ENCODE measurements at places on chromosomes 13 and 19.

GRCh38 chr13:67713571-67713970, 483.4 kb upstream of the PCDH9 start:
- no peak for DNase-seq

DNA sequence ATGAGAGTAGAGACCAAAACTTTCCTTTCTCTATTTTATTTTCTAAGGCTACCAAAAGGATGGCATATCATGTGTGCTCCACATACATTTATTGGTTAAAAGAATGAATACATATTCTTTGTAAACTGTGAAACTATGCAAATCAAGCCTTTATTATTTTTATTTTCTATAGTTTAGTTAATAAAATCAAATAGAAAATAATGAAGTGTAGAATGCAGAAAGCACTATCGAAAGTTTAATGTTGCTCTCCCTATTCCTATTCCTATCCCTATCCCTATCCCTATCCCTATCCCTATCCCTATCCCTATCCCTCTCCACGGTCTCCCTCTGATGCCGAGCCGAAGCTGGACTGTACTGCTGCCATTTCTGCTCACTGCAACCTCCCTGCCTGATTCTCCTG, 60.3 kb downstream of the ZNF100 start:
- no peak for DNase-seq

DNA sequence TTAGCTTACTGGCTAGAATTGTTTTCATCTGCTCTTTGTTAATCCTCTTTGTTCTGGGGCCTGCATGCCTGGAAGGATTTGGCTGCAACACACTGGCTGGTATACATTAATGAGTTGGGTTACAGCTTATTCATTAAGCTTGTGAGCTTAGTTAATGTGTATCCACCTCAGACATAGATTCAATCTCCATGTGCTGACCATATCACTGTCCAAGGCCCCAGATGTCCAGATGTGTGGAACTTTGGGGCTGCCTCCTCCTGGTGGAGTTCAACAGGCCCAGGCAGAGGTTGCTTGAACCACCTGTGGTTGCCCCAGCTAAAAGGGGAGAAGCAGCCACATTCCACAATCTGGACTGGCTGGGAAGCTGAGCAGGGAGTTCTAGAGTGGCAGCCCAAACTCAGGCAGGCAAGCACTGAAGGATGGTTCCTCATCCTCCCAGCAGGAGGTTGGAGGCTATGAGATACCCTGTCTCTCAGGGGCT, 5.4 kb downstream of the DIAPH3 start:
- DNase-seq: no peak

- DNase-seq: no peak
Observed at GRCh38 chr19:31283701-31284100, 65.5 kb downstream of the TSHZ3 start.

DNA sequence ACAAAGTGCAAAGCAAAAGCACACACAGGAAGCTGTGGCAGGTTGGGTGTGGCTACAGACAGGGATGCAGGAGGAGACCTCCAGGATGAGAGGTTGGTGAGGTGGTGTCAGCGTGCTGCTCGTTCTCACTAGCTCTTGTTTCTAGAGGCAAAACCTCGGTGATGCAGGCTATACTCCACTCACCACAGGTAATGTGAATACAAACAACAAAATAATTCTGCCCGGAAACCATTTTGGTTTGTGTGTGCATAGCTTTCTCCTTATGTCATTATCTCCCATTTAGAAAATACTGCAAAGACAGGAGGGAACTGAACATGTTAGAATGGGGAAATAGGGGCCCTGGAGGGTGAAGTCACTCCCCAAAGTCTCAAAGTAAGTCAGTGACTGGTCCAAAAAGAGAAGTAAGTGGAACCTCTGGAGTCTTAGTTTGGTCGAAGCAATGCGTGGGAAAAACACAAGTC, 9.4 kb downstream of the LCP1 start:
- no peak for DNase-seq

- no peak for DNase-seq
Observed at GRCh38 chr13:94588541-94588940, 7.4 kb downstream of the TGDS start.

DNA sequence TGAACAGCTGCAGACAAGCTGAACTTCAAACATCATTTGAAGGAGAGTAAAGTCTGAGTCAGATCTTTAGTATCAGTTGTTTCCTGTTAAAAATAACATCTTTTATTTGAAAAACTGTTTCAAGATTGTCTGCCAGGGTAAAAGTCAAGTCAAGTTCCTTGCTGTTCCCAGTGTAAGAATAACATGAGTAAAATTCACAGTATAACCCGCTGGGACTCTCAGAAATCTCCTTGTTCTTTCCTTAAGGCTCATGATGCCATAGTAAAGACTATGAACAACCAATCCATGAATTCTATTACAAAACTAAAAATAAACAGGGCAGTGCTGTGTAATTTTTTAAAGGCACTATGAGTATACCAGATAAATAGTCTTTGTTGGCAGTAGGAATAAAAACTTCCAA, 112.9 kb downstream of the IRS2 start:
- DNase-seq: no peak

- DNase-seq: no peak
Observed at GRCh38 chr13:66462187-66462586, 767.9 kb downstream of the PCDH9 start.

DNA sequence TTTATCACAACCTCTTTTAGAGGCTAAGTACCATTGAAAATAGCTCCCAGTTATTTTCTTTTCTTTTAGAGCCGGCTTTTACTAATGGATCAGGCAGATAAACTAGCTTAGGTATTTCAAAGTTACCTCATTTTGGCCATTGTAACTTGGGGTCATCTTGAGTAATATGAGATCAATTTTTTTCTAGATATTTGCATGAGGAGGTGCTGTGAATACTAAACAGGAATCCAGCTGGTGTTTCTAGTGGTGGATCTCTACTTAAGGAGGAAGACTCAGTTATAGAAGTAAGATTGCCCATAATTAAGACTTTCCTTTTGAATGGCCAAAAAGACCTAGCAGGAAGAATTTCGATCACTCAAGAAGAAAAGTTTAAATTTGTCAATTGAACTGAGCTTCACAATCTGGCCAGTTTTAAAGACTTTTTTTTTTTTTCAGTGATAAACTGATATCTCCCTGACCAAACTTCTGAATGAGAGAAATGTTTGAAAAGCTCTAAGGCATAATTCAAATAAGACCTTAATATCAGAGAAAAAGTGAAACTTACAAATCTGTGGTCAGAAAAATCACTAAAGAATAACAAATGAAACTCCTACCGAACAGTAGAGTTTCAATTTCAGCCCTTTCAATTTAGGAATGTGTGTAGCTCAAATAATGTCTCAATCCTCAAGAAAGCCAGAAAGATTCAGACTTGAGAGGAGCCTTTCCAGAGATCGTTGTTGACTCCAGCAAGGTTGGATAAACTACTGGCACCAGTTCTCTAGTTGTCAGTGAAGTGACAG, 11.6 kb upstream of the NAA16 start:
- no peak for DNase-seq

DNA sequence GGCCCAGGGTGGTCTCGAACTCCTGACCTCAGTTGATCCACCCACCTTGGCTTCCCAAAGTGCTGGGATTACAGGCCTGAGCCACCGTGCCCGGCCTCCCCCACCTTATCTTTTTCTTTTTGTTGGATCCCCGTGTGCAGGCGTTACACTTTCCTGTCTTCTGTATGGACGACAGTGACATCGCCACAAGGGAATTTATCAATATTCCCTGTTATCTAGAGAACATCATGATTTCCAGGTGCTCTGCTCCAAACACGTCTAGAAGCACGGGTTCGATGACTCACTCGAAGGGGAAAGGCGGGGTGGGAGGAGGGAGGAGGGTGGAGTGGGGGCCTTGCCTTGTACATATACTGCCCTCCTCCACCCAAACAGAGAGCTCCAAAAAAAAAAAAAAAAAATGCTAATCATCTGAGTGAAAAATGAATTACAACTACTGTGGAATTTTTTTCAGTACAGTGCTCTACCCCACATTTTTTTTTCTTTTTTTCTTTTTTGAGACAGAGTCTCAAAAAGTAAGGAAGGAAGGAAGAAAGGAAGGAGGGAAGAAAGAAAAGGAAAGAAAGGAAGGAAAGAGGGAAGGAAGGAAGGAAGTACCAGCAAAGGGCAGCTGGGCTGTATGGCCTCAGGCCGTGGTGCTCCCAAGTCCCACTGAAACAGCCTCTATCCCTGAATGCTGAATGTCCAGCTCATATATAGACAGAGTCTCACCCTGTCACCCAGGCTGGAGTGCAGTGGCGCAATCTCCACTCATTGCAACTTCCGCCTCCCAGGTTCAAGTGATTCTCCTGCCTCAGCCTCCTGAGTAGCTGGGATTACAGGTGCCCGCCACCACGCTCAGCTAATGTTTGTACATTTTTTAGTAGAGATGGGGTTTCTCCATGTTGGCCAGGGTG, 36.8 kb downstream of the INSR start:
- no peak for DNase-seq

DNA sequence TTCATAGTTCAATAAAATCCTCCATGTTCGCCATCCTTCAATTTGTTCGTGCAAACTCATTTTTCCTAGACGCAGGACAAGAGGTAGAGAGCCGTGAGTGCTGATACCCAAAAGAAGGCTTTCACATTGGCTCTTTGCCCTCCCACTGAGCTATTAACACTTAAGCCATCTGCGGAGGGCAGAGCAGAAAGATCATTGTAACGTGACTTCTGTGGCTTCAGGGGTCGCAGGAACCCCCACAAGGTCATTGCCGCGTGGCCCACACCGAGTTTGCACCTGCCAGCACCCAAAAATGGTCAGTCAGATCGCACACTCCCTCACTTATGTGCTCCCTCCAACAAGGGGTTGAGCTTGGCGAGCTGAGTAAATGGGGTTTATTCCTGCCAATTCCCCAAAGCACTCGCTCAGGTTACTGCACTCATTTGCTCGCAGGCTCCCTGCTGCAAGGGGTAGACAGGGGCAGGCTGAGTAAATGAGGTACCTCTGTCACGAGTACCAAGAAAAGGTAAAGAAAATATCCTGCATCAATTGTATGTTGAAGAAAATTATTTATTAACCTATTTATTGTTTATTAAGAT, 144.1 kb downstream of the PRR20E start:
- DNase-seq: no peak

- DNase-seq: no peak
Observed at GRCh38 chr19:58042495-58043340, 8.9 kb downstream of the ZSCAN1 start.

- peak; percentile 67 for DNase-seq
Observed at GRCh38 chr19:10000171-10000826, 10.0 kb downstream of the COL5A3 start.

GRCh38 chr19:51119611-51120010, 5.1 kb upstream of the SIGLEC9 start:
- DNase-seq: no peak

DNA sequence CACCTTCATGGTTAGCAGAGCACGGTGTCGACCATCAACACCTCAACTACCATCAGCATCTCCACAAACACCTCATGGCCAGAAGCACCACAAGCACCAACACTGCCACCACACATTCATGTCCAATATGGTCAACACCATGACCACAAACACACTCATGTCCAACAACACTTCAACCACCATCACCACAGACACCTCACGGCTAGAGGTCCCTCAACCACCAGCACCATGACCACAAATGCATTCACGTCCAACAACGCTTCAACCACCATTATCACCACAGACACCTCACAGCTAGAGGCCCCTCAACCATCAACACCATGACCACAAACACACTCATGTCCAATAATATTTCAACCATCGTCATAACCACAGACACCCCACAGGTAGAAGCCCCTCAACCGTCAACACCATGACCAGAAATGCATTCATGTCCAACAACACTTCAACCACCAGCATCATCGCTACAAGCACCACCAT, 10.2 kb downstream of the TRAPPC5 start:
- DNase-seq: no peak

DNA sequence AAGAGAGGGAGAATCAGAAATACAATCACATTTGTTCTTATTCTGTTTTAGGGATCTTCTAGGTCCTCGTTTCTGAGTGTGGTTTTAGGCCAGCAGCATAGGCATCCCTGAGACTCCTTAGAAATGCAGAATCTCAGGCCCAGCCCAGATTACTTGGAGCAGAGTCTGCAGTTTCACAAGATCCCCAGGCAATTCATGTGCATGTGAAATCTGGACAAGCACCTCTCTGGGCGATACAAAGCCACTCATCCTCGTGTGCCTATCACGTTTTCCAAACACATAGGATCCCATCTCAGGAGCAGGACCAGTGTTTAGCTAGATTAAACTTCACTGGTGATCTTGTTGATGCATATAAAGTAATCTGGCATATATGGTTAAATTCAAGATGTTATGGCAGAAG, 87.2 kb downstream of the KL start:
- no peak for DNase-seq

- DNase-seq: no peak
Observed at GRCh38 chr19:30091856-30092255, 149.8 kb downstream of the URI1 start.

DNA sequence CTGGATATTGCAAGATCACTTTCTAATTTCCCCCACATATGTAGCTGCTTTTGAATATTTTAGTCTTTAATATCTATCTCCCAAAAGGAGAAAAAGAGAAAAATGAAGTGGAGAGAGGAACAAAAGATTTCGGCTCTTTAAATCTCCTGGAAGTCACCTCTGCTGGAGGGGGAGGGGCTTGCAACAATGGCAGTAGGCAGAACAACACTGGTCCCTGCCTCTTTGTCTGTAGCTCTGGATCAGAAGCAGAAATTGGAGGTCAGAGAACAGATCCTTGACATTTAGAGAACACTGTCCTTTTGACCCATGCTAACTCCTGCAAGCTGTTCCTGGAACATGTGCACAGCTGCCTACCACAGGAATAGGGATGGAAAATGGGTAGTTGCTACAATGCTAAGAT, 86.7 kb upstream of the GPR12 start:
- no peak for DNase-seq

GRCh38 chr19:28416245-28416644, 796.7 kb downstream of the UQCRFS1 start:
- DNase-seq: no peak

- no peak for DNase-seq
Observed at GRCh38 chr19:45780448-45781213, 1.7 kb downstream of the DMPK start.

DNA sequence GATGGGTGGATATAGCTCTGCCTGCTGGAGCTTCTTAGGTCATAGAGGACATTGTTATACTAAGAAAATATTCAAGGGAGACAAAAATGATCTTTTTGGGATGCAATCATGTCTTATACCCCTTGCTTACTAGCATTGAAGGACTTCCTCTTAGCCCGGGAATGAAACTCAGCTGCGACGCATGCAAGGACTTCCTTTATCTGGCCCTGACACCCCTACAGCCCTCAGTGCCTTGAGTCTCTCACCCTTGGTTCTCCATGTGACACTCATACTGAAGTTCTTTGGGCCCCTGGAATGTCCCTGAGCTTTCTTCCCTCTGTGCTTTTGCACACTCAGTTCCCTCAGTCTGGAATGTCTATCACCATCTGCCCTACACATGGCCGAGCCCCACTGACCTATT, 72.5 kb upstream of the MTIF3 start:
- DNase-seq: no peak

GRCh38 chr19:6373096-6373812, 660 bp downstream of the ALKBH7 start:
- peak; percentile 99 for DNase-seq

- no peak for DNase-seq
Observed at GRCh38 chr13:26943748-26944147, 183.2 kb upstream of the GPR12 start.
